SW 1271 (cell line): ENCODE measurements at places on chromosomes 12 and 14.

GRCh38 chr12:5565933-5566599 is 134.2 kb downstream of the NTF3 start:
- DNase-seq = no peak

- no peak for DNase-seq
Observed at GRCh38 chr12:34395056-34396005, 373.0 kb downstream of the ALG10 start.

DNA sequence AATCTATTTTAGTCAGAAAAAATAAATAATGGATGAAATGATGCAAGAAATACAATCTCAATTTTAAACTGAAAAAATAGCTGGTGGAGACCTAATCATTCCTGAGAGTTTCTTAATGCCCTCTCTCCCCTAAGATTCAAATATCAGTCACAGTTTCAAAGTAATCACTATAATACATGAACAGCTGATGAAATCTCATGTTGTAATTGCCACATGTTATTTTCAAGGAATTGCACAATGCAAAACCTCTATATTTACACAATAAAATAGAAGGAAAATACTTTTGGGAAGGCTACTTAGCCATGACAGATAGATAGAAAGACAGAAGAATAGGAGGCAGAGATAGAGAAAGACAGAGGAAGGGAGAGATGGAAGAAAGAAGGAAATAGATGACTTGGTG is 18.2 kb downstream of the IFNG-AS1 start:
- no peak for DNase-seq

DNA sequence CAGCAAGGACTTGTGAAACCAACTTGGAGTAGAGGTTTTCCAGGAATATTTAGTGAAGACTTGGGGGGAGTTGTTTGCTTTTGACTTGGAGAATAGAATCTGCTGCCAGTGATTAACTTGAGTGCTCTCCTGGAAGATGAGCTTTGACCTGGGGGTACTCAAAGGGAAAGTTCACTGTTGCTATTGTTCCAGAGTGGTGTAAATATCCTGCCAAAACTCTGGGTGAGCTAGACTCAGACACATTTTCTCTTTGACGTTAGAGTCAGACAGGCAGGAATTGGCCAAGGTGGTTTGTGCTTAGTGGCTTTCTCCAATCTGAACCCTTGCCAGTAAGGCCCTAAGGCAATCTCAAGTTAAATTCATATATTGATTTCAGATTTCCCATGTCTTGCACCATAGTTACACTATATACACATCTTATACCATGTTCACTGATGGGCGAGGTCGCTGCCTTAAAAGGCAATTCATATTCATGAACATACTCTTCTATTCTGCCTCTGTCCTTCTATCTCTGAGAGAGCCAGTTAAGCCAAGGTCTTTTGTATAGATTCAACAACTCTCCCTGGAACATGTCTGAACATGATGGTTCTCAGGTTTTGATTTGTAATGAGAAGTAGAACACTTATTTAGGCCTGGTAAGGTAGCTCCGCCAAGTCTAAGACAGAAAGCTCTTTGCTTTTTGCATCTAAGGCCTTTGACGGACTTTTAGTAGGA is 204.6 kb upstream of the SLC38A2 start:
- DNase-seq = no peak

- no peak for DNase-seq
Observed at GRCh38 chr12:95303476-95303875, 85.9 kb downstream of the VEZT start.

GRCh38 chr12:131213896-131214442 is 260.3 kb downstream of the ADGRD1 start:
- no peak for DNase-seq

GRCh38 chr12:11830307-11830801 is 180.9 kb downstream of the ETV6 start:
- DNase-seq = no peak
